ENCODE measurements at places on chromosomes 11 and 22.

GRCh38 chr11:11476971-11477645 is 124.1 kb upstream of the CSNK2A3 start:
- no peak for DNase-seq

GRCh38 chr11:35148163-35148837 is 9.3 kb downstream of the CD44 start:
- DNase-seq: no peak

DNA sequence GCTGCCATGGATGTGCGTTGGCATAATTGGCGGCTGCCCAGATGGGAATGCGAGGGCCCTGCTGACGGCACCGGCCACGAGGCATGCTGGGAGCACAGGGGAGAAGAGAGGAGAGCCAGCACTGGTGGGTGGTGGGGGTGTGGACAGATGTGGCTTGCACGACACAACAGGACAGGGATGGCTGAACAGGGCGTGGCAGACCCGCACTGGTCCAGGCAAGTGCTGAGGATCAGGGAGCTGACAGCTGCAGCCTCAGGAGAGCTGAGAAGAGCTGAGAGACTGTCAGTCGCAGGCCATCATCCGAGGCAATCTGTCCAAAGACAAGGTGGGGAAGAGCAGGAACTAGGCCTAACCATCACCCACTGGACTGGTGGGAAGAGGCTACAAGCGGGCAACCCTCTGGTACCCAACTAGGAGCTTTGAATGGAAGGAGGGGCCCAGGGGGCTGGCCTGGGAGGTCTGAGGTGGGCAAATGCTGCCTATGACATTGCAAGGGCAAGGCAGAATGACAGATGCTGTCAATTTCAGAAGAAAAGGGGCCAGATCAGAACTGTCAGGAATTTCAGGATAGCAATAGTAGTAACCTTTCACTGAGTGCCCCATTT is 2.4 kb downstream of the GNB1L start:
- DNase-seq: no peak

- DNase-seq: no peak
Observed at GRCh38 chr11:92480499-92480898, 255.9 kb downstream of the FAT3 start.

DNA sequence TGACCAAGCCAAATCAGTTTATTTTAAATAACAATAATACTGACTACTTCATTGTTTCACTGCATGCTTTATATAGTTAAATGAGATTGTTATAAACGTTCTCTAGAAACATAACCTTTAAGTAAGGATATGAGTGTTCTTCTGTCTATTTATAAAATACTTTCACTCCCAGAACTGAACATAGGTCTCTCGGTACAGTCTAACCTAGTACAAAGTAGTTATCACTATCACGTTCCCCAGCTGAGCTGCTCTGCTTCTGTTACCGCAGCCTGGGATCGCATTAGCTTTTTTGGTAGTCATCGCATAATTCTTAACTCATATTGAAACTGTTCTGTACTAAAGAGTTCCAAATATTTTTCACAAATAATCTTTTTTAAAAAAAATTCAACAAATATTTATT is 143.6 kb downstream of the WNT11 start:
- DNase-seq: no peak

- DNase-seq: no peak
Observed at GRCh38 chr11:128053981-128054931, 533.1 kb downstream of the ETS1 start.

DNA sequence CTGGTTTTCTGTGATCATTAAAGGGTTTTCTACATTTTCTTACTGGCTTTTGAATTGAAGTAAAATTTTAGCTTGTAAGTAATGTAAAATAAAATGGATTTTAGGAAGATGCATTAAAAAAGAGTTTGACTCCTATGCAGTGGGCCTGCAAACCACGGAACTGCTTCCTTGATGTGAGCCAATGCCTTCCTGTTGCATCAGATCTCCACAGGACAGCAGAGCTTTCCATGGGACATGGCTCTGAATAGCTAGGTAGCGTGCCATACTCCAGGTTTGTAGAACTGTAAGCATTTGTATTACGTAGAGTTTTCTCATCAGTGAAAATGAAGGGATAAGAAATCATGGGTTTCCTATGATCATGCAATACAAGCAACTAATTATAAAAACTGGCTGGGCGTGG is 133.4 kb downstream of the SWAP70 start:
- DNase-seq: no peak

- DNase-seq: no peak
Observed at GRCh38 chr22:32618441-32619140, 144.0 kb downstream of the FBXO7 start.

DNA sequence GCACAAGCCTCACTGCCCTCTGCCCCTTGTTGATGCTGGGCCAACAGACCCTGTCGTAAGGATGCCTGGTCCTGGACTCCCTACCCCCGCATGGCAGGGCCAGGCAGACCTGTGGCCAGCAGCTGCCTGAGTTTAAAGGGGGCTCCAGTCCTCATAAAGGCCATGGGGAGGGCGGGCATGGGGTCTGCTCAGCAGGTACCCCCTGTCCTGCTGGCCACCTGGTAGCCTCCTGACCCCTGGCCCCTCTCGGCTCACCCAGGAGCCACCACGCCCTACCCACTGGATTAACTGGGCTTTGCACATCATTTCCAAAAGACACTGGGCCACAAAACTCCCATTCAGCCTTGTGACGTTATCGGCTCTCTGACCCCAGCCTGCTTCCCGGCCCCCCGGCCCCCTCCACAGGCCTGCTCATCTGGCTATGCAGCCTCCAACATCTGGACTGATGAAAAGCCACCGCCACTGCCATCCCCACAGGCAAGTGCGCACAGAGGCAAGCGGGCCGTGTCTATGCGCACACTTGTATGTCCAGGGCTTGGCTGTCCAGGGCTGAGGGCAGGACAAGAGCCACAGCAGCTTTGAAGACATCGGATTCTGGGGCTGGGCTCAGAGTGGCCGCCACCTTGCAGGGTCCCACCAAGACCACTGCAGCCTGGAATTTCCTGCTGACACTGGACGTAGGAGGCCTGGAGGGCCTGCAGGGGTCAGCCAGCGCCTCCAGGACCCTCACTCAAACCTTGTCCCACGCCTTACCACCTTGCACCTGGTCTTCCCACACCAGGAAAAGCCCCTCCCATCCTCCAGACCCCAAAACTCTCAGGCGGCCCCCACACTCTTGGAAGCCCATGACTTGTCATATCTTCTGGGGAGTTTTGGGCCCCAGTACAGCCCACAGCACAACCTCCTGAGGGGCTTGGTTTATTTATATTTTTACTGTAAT is 48.7 kb downstream of the IGF2 start:
- no peak for DNase-seq

DNA sequence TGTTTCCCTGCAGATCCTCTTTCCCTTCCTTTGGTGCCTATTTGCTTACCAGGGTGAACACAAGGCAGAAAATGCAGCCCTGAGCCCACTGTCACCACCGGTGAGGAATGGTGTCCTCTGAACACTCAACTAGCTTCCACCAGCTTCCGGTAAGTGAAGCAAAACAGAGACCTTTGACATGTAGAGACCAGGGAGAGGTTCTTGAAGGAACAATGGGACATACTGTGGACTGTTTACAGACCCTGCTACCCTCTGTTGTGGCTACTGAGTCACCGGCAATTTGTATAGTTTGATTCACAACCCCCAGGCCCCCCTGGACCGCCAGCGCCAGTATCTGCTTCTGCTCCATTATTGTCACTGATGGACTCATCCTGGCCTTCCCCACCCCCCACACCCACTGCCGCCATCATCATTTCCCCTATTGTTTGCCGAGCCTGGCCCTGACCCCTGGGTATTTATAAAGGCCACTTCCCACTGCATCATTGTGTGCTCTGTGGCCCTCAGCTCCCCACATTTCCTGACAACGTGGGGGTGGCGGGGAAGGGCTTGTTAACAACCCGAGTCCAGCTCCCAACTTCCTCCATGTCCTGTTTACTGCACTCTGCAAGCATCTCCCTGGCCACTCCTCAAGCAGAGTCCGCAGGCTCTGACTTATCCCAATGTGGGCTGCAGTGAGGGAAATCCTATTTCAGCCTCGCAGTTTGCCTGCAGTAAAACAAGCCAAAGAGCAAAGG is 252.9 kb downstream of the ETS1 start:
- DNase-seq: no peak

GRCh38 chr11:72228229-72228843 is 3.8 kb downstream of the INPPL1 start:
- no peak for DNase-seq

DNA sequence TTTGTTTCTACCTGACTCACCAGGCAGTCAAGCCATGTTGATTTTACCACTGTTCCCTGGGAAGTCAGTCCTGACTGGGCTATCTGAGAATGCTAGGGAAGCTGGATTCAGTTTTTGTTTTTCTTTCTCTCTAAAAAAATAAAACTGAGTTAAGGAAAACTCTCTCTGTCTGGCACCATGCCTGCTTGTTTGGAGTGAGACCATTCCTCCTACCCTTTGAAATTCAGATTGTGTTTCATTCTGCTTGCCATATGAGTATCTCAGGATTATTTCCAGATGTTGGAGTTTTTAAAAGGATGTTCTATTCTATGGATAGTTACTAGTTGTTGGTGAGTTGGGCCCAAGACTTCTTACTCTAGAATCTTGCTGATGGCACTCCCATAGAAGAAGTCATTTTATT is 1917.0 kb downstream of the LRRC4C start:
- DNase-seq: no peak

- DNase-seq: peak; percentile 40
Observed at GRCh38 chr11:64373598-64373974, 14.6 kb downstream of the RPS6KA4 start.

- no peak for DNase-seq
Observed at GRCh38 chr11:133235381-133235780, 296.9 kb downstream of the OPCML start.

- no peak for DNase-seq
Observed at GRCh38 chr11:26626346-26626745, 54.3 kb upstream of the MUC15 start.

- no peak for DNase-seq
Observed at GRCh38 chr22:30780026-30780425, 85.4 kb downstream of the OSBP2 start.

DNA sequence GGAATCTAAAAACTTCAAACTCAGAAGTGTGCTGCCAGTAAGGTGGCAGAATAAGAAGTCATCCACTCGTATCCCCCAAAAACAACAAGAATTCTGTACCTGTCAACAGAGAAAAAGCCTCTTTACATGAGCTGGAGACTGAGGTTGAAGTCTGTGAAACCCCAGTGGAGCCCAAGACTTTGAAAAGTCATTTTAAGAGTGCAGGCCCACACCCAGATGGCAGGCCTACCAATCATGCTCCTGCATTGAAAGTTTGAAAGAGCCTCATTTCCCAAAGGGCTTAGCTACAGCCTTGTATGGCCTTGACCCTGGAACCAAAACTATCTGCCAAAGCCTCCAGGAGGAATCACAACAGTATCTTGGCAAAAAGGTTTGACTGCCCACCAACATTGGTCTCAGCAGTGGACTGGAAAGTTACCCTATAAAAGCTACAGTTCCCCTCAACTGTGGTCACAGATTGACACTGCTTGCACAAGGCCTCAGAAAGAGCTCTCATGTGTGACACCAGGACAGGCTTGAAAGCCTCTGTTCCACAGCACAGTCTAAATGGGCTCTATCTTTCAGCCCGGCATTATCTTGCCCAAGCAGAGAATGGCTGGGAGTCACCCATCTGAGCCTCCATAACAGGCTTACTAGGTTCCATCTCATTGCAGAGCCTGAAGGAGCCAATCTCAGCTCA is 47.7 kb downstream of the SLC22A9 start:
- DNase-seq: no peak

GRCh38 chr11:45482331-45482730 is 183.1 kb downstream of the CHST1 start:
- DNase-seq: no peak

- DNase-seq: no peak
Observed at GRCh38 chr11:59801981-59802638, 8.5 kb downstream of the MRPL16 start.

- no peak for DNase-seq
Observed at GRCh38 chr22:20760084-20760483, 13.8 kb upstream of the SERPIND1 start.

GRCh38 chr22:38086001-38086845 is 2.2 kb upstream of the SLC16A8 start:
- DNase-seq: no peak

DNA sequence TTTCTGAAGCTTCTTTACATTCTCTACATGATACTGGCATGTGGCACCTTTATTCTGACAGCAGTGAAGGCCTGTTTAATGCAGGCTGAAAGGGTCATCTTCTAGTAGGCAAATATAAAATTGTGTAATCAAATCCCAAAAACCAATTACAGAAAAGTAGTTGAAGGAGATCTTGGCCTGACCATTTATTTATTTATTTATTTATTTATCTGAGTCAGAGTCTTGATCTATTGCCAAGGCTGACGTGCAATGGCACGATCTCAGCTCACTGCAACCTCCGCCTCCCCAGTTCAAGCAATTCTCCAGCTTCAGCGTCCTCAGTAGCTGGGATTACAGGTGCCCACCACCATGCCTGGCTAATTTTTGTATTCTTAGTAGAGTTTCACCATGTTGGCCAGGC is 22.7 kb upstream of the CECR2 start:
- no peak for DNase-seq

DNA sequence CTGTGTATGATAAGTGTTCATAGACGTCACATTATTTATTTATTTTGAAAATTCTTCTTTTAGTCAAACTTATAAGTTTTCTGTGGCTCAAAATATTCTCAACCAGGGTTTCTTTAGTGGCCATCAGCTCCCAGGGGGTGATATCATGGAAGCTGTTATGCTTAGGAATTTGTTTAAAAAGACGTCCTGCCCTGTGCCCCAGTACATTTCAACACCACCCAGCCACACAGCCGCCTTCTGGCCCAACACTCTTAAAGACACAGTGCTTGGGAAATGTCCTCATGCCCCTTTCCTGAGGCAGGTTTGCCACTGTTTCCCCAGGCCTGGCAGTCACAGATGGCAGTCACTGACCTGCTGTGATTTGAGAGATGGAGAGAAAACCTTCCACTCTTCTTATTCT is 19.9 kb downstream of the TSKU start:
- no peak for DNase-seq

DNA sequence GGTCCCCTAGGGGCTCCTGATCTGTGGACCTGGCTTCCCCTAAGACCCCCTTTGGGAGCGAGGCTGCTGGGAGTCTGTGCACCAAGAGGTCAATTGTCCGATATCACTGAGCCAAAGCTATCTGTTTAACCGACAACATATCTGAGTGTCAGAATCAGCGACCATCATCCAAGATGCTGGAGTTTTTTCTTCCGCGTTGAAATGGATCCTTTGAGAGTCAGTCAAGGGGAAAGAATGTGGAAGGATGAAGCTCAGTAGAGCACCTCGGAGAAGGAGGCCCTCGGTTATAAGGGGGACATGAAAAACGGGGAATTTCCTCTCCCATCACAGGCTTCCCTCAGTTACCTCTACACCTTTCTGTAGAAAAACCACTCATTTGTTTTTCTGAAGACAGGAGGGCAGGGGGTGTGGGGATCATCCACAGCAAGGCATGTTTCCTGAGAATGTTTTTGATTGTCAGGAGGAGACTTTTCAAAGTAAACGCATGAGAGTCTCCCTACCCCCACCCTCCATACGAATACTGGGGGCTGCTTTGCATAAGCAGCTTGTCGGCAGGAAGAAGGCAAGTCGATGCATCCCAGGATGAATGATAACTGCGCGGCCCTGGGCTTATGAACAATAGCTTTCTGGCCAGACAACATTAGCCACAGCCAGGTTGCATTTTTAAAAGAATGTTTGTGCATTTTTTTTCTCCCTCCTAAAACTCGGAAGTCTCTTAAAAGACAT is 37.7 kb upstream of the CCND1 start:
- no peak for DNase-seq

- no peak for DNase-seq
Observed at GRCh38 chr11:104036588-104036987, at the start of gene DDI1. Gene DDI1 (plus strand): TSS chr11:104036640. CDS start chr11:104036823, 183 bp downstream.

All from NAMALWA (cell line).